ENCODE measurements at places on chromosomes 12 and 14.
A peak's percentile ranks its signal among the peaks of the same experiment; 100 is the strongest.

GRCh38 chr14:49992901-49993339, 100.0 kb downstream of the ARF6 start:
- DNase-seq = no peak

DNA sequence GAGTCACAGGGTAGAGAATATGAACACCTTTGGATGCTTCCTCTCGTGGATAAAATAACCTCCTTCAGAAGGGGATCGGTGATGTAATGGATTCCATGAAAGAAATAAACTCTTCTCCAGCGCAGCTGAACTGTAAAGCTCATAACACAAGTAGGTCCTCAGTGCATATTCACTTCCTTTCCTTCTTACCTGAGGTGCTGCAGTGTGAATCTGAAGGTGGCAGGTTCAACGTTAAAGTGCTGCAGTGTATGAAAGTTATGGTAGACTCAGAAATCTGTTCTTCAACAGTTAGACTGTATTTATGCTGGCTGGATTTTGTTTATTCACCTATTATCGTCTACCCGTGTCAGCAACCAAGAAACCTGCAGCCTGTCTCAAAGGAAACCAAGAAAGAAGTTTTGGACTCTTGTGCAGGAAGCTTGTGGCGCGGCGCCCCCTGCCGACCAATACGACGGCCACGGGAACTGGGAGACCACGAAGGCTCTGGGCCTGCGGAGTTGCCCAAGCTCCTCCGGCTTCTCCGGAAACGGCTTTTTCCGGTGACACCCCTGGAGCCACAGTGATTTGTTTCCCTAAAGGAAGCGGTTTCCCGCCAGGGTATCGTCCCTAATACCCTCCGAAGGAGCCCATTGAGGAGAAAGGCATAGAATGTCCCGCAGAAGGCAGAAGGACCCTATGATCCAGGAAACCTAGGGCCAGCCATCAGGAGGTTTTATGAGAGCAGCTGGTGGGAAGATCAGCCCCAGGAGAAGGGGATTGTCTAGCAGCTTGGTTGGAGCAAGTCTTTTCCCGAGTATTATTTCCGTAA, 17.6 kb upstream of the RNASE3 start:
- peak; percentile 59 for DNase-seq

DNA sequence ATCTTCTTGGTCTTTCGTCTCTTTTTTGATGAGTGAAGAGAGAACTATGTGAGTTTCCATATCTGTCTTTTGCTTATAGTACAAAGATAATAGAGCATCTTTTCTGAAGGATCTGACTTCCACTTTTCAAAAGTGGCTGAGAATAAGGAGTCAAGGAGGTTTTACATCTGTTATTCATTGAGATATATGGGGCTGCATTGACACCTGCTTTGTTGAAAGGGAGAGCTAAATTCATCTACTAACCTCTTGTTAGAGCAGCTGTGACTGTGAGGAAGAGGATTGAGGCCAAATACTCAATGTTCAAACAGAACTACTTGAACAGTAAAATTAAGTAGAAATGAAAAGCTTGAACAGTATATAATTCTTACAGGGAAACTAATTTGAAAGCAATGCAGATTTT, 130.2 kb upstream of the ATP2B1 start:
- DNase-seq = no peak

DNA sequence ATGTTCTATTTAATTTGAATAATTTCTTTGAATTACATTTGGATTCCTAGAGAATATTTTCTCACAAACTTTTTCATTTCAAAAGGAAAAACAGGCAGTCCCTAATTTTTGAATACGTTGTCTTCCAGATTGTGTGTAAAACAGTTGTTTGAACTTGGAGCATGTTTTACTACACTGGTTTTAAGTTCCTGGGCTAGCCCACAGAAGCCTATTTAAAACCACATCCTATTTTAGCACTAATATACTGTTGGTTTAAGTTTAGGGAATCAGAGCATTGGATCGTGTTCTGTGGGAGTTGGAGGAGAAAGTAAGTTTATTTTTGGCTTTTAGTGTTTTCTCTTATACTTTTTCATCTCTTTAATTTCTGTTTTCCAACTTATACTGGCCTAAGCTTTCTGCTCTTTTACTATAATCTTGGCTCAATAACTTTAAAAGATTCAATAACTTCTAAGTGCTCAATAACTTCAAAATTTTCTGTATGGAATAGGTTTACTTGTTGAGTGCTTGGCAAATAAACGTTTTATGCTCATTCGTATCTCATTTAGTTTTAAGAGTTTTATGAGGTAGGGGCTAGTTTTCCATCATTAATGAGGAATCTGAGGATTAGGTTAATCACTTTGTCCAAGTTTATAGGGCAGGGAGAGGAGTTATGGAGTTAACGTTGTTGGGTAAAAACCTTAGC, 14.9 kb downstream of the LEMD3 start:
- no peak for DNase-seq

GRCh38 chr12:30908722-30909348, 17.7 kb upstream of the TSPAN11 start:
- no peak for DNase-seq

DNA sequence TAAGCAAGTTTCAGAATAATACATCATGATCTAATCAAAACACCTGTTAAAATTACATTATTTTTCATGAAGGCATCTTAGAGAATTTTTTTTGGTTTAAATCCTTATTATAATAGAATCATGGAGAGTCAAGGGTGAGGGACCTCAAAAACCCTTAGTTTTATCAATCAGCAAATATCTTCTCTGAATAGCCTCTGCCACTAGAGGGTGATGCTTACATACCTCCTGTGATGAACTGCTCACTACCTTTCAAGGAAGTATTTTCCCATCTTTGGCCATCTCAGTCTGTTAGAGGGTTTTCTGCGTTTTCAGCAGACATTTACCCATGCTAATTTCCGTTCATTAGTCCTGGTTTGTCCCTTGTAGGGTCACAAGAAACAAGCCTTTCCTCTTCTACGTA, 200.2 kb downstream of the TRHDE start:
- no peak for DNase-seq

Measured in activated naive CD8-positive, alpha-beta T cell treated with anti-CD3 and anti-CD28 coated beads, Interleukin-2, amount 50 U/mL, for 16 hours (primary cell).